Activated gamma-delta T cell treated with Interleukin-2 at 50 U/mL for 16 hours (primary cell): ENCODE measurements at places on chromosomes 13 and 19.

GRCh38 chr13:33352526-33352925, 67.0 kb upstream of the STARD13 start:
- DNase-seq: no peak

- no peak for DNase-seq
Observed at GRCh38 chr19:1361601-1362386, 21.9 kb upstream of the NDUFS7 start.

- DNase-seq: no peak
Observed at GRCh38 chr13:35964863-35965180, 166.4 kb downstream of the DCLK1 start.

DNA sequence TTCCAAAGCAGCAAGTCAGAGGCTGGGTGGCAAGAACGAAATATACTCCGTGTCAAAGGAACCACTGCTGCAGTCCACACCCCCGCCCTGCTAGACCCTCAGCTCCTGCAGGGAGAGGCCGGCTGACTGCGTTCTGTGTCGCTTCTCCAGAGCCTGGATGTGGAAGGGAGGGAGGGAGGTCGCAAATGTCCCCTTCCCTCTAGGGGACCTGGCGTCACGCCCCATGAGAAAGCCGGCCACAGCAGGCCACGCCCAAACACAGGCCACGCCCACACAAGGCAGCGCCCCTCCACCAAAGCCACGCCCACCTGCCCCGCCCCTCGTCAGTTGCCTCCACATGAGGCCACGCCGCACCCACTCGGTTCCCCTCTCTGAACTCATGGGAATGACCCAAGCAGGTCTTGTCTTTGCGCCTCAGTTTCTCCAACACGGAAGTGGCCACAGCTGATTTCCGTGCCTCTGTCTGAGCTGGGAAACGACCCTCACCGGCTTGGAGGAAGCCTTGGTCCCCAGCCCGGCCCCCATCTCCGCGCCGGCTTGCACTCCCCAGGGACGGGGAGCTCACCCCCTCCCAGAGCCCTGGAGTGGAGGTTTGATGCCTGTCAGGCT, 38.4 kb upstream of the TCF3 start:
- peak; percentile 27 for DNase-seq

DNA sequence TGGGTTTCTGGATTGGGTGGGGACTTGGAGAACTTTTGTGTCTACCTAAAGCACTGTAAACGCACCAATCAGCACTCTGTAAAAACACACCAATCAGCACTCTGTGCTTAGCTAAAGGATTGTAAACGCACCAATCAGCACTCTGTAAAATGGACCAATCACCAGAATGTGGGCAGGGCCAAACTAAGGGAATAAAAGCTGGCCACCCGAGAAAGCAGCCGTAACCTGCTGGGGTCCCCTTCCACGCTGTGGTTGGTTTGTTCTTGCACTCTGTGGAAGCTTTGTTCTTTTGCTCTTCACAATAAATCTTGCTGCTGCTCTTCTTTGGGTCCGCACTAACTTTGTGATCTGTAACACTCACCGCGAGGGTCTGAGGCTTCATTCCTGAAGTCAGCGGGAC, 37.3 kb downstream of the LIG4 start:
- DNase-seq: no peak

- DNase-seq: no peak
Observed at GRCh38 chr19:33997690-33998089, 174.6 kb upstream of the LSM14A start.

DNA sequence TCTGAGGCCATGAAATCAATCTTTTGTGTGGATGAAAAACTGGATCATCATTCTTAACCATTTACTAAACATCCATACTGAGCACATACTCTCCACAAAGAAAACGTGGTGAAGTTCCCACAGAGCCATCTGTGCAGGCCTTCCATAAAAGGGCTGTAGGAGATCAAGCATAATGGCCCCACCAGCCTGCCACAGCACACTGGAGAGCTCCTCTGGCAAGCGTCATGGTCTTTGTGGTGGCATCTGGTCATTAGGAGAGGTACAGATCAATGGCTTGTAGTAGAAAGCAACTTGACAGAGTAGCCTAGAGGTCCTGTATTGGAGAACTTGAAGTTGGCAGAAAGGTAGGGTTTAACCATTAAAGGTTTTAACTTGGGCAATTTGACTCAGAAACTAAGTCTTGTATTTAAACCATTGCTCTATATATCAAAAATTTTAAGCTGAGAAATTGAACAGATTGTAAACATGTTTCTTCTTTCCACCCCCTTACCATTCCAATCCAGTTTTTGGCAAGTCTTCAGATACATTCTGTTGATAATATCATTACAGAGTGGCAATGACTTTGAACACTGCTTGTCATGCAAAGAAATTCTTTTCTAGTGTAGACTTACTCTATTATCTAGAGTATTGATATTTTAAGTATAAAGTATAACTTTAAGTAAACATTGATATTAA, 128.3 kb downstream of the LMO7 start:
- no peak for DNase-seq

DNA sequence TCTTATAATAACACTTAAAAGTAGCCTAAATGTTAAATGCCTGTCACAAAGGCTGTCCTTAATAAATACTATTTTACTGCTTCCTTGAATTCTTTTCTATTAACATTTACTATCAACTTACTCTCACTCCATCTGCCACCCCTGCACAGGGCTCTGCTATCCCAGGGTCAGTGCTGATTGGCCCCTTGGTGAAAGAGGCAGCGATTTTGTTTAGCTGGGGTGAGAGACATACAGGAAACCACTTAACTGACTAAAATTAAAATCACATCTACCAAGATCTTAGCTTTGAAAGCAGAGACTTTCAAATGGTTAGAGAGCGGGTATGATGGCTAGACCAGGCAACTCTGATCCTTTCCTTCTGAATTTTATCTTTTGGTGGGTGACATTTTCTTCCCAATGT, 149.9 kb upstream of the HTR2A start:
- no peak for DNase-seq

DNA sequence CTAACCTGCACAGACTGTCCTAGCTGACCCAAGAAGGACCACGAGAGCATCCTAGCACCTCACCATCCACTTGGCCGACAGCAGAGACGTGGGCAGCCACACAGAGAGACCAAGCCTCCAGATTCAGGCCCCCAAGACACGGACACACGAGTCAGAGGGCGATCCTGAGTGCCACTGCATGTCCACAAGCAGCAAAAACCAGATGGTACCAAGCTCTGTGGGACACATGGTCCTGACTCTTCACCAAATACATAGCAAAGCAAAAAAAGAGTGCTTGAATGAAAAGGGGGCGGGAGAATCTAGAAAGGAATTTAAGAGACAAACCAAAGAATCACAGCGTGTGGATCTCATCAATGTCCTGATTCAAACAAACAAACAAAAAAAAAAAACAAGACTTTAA, 45.2 kb downstream of the MLLT1 start:
- no peak for DNase-seq

- DNase-seq: no peak
Observed at GRCh38 chr13:45711951-45712350, 9.8 kb downstream of the CBY2 start.

DNA sequence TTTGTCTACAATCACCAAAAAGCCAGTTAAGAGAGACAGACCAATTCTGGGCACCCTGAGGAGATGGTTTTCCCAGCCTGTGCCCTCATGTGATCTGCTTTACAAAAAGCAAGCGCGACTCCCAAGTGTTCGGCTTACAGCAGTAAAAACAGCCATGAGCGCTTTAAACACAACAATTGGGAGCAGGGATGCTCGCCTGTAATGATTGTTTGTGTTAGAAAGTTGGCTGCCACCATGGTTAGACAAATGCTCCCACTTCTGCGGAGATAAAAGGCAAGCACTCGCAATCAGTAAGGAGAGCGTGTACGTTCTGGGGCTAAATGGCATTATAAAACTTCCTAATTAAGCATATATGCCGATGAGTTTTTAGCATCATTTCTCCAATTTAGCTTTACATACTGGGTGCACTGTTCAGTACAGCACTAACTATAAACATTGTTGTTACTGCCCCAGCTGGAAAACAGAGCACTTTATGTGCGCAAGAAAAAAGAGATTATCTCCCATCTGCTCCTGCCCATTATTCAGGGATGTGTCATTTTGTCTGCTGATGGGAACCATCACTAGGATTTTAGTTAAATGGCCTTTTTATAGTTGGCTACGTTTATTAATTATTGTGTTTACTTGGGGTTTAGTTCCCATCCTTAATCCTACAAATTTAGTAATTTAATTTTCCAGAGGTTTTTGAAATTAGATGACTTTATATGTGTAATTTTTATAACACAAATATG, 309.3 kb upstream of the MAB21L1 start:
- no peak for DNase-seq
